T follicular helper cell (primary cell): ENCODE measurements at places on chromosomes 12 and 14.

DNA sequence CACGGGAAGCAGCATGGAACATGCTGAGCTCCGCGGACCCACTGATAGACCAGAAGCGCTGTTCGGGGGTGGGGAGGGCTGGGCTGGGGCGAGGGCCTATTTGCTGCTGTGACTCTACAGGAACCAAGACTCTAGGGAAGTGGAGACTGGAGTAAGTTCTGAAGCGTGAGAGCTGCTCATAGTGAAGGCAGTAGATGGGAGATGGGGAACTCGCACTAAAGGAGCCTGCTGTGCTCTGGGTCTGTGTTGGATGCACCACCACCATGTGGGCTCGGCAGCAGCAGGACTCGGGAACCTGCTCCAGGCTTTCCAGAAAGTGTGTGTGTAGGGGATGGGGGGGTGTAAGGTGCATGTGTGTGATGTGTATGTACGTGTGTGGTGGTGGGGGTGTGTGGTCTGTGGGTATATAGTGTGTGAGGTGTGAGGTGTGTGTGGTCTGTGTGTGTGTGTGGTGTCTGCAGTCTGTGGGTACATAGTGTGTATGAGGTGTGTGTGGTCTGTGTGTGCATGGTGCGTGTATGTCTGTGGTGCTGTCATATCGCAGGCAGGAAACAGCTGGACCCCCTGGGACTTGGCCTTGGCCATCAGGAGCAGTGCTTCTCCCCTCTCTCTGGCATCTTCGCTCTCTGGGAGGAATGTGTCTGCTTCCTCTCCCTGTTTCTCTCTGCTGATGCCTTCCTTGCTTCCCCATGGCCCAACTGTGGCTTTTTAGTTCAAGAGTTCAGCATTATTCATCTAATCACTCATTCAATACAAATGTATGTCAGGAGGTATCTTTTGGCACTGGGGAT is 378.9 kb downstream of the FUT8 start:
- no peak for DNase-seq

DNA sequence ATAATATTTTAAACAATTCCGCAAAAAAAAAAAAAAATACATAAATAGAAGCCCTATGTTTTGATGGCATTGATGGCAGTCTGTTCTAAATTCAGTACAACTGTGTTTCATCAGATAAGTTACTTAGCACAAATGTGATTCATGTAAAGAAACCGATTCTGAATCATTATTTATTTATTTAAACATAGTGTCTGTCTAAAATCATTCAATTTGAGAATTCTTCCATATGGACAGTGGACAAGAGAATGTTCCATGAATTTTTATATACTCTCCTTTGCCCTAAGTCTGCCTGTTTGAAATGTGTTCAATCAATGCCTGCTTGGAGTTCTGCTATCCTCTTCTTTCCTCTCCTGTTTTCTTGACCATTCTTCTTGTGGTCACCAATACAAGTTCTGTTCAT is 126.5 kb downstream of the PDE3A start:
- no peak for DNase-seq

GRCh38 chr12:129827866-129828384 is 75.9 kb downstream of the TMEM132D start:
- DNase-seq, result no peak

DNA sequence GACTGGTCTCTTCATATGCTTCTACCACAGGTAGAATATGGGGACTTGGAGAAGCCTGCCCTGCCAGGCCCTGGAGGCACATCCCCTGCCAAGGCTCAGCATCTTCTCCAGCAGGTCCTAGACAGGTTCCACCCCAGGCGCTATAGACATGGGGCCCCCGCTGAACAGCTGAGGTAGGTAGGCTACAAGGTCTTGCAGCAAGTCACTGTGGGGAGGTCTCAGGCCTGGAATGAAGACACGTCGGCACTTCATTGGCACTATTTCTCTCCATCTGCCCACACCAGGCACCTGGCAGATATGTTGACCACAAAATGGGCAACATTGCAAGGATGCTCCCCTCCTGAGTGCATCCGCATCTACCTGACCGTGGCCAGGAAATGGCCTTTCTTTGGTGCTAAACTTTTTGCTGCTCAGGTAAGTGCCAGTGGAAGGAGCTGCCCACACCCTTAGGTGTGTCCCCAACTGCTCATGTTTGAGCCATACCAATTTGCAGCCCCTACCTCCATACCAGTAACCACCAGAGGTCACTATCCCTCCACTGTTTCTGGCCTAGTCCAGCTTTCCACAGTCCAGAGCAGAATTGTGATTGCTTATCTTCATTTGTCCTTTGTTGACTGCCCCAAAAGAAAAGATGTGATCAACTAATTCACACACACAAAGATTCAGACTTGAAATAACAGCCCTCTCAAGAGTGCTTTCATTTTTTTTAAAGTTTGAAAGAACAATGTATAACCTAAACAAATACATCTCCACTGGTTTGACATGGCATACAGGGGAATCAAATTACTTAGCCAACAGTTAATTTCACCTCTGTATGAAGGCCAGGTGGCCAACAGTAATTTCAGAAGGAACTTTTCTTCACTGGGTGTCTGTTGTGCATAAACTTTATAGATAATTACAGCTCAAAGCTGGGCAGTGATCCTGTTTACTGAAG is 16.1 kb downstream of the PIGH start:
- DNase-seq, result no peak

DNA sequence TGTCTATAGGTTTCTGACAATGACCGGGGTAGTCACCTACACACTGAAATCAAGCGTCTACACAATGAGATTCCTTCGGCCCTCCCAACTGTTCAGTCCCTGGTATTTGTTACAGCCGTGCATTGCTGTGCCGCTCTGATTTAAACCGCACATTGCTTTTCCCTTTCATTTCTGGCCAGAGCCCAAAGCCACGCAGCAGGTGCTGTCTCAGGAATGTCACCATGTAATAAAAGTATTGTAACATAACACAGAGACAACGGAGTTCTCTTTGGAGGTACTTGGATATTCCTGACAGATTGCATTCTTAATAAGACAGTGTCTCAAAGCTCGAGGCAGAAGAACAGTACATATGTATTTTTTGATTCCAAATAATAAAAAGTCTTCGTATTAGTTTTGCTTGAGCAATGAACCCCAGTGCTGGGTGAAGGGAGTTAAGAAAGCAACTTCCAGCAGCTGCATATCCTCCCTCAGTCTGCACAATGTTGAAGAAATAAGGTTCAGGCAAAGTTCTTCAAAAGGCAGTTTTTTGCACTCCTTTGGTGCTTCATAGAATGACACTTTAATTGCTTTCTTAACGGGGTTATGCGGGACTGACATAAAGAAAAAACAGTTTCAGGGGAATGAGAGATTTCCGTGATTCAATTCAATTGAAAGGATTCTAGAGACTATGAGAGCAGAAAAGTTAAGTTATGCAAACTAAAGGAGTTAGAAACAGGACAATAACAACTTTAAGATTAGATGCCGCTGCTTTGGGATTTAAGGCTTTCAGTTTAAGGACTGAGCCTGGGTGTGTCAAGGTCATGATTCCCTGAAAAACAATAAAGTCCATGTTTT is 288.7 kb upstream of the FLRT2 start:
- DNase-seq, result no peak

DNA sequence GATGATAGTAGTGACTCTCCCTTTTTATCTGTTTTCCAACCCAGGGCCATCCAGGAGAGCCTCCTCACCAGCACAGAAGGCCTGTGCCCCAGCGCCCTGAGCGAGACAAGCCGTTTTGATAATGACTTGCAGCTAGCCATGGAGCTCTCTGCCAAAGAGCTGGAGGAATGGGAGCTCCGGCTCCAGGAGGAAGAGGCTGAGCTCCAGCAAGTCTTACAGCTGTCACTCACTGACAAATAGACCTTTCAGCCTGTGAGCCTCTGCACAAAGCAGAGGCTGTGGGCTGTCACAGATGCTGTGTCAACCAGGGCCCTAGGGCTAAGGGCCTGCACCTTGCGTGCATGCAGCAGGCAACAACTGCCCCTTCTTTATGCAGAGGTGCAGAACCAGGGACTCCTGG is 11.0 kb downstream of the C12orf76 start:
- DNase-seq, result no peak

DNA sequence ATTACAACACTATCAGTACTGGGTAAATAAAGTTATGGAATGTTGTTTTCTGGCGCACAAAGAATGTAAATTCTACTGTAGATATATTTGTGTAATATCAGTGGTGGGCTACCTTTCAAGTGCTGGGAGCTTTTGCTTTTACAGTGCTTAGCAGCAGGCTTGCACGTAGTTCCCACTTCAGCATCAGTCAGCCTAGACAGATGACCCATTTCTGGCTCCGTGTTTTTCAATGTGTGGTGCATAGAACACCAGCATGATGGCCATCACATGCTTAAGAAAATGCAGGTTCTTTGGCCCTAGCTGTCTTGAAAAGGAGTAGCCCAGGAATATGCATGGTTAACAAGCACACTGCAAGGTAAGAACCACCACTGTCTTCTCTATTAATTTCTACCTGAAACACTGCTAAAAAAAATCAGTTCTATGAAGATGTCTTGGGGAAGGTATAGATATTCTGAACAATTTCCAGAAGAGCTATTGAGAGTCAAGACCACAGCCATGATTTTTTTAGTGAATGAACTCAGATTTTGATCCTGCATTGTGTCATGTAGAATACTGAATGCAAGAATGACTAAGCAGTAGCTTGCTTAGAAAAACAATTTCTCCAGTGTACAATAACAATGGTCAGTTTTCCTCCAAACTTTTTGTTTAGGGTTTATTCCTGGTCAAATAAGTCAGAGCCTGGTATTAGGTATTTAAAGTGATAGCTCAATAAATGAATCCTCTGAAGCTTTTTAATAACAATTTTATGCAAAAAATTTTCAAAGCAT is 195.7 kb downstream of the AKAP6 start:
- DNase-seq, result no peak

GRCh38 chr12:104473374-104473983 is 16.7 kb downstream of the CHST11 start:
- no peak for DNase-seq

- DNase-seq, result no peak
Observed at GRCh38 chr12:126582231-126582630, 1517.0 kb downstream of the AACS start.

DNA sequence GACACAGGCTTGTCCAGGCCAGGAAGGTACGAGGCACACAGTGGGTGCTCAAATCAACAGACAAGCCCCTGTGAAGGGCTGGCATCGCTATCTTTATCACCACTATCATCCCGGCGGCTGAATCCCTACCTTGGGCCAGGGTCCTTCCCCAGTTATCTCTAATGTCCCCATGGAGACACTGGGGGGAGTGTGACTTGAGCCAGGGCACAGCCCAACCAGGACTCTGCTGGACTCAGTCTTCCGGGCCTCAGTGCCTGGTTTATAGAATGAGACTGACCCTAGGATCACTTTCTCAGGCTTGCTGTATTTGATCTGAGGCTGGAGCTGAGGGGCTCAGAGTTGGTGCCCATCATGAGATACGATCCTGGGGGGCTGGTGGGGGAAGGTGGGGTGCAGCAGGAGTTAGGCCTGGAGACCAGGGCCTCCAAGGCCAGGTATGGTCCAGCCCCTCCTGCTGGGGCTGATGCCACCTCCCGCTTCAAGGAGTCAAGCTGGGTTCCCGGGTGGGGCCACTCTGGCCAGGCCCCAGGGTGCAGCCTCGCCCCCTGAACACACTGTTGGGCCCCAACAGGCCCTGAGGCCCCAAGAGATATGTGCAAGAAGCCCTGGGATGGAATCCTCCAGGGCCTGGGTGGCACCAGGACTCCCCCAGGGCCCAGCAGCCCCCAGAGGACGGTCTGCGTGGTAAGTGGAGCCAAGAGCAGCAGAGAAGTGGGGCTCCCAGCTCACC is 11.8 kb downstream of the BEGAIN start:
- no peak for DNase-seq

GRCh38 chr14:65413739-65414045 is 1.2 kb downstream of the FUT8 start:
- no peak for DNase-seq

DNA sequence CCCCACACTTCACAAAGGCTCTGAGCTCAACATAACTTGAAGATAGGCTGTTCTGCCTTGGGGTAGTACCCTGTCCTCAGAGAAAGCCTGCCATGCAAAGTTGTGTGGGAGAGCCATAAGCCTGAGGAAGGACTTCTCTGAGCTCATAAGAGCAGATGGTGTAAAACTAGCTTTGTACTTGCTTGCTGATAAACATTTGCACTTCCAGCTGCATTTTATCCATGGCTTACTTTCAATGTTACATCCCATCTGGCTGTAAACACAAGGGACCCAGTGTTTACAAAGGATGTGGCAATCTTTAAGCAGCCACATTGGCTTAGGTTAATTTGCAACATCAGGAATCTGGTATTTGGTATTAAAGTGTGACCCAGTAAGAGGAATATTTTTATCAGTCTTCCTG is 258.1 kb downstream of the IPO8 start:
- DNase-seq, result no peak

DNA sequence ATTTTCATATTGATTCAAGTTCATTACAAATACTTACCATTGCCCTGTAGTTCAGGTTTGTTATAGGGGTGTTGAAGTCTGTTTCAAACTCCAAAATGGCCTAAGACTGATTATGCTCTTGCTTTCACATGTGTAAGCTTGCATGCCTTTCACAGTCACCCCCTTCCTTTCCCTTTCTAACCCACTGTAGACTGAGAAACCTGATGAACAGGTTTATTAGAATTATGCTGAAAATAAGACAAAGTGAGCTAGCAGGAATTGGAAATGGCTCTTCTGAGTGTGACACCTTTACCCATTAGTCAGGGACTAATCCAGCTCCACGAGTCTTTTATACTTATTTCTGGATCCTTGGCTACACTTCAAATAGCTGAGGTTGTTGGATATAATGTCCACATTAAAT is 38.9 kb downstream of the FBXO33 start:
- no peak for DNase-seq

- DNase-seq, result no peak
Observed at GRCh38 chr12:102215992-102216691, 18.5 kb upstream of the PMCH start.

DNA sequence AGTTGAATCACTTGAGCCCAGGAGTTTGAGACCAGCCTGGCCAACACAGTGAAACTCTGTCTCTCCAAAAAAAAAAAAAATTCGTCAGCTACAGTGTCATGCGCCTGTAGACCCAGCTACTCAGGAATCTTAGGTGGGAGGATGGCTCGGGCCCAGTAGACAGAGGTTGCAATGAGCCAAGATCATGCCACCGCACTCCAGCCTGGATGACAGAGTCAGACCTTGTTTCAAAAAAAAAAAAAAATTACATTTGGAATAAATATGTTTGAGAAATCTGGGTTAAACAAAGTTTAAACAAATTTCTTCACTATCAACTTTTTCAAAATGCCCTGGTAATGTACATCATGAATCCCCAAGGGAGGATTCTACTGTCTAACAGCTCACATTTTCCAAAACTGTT is 187.0 kb upstream of the RASSF8 start:
- DNase-seq, result no peak

GRCh38 chr12:26239122-26239851 is 43.9 kb downstream of the SSPN start:
- no peak for DNase-seq

- DNase-seq, result no peak
Observed at GRCh38 chr12:4449851-4450221, 4.2 kb upstream of the FGF6 start.

DNA sequence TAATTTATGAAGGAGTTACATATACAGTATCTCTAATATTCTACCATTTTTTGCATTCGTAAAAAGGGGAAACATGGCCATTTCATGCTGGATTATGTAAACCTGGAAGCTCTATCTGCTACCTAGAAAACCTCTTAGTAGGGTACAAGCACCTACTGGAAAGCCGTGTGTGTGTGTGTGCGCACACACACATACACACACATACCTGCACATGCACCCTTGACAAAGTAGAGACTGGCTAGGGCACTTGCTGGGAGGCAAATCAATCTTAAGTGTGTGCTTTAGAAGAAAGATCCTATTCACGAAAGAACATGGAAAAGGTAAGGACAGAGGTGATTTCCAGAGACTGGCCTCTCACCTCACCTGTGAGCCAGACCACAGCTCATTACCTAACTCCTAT is 190.8 kb downstream of the SLC5A8 start:
- DNase-seq, result no peak

- DNase-seq, result no peak
Observed at GRCh38 chr12:120630104-120630892, 10.1 kb upstream of the CABP1 start.
